Fibroblast of skin of back (primary cell): ENCODE measurements at places on chromosomes 13 and 19.

GRCh38 chr19:33214596-33214995 is 11.1 kb downstream of the SLC7A10 start:
- DNase-seq = peak; percentile 11

DNA sequence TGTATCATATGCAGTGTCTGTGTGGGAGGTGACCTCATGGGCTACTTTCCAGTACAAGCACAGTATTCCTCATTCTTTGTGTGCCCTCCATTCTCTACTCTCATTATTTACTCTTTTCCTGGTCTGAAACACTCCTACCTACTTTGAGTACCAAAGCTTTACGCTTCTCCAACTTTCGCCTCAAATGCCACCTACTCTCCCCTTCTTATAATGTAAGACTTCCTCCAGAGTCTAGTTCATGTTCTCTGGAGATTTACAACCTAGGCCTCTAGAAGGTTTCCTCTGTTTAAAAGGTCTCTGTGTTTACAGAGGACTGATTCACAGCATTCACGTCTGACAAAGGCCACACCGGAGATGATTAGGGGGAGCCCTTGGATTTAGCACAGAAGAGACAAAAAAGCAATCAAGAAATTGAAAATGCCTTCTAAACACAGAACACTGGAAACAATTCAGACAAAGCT is 302.0 kb downstream of the KLF12 start:
- peak; percentile 15 for DNase-seq

DNA sequence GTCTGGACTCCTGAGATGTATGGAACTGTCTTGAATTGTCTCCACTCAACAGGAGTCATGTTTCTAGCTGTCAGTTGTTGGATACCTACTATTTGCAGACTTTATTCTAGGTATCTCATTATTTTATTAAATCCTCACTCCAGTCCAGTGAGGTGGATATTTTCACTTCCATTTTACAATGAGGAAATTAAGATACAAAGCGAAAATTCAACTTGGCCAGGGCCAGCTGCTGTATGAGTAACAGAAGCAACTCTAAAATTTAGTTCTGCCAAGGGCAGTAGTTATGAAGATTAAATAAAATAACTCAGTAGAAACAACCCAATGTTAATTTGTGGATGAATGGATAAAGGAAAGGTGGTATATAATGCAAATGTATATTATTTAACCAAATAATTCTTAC is 12.6 kb upstream of the NDFIP2 start:
- DNase-seq = no peak

- DNase-seq = no peak
Measured at GRCh38 chr13:51938454-51938853, 72.8 kb downstream of the ATP7B start.

- DNase-seq = no peak
Measured at GRCh38 chr13:113486698-113487097, 3.8 kb downstream of the DCUN1D2 start.

DNA sequence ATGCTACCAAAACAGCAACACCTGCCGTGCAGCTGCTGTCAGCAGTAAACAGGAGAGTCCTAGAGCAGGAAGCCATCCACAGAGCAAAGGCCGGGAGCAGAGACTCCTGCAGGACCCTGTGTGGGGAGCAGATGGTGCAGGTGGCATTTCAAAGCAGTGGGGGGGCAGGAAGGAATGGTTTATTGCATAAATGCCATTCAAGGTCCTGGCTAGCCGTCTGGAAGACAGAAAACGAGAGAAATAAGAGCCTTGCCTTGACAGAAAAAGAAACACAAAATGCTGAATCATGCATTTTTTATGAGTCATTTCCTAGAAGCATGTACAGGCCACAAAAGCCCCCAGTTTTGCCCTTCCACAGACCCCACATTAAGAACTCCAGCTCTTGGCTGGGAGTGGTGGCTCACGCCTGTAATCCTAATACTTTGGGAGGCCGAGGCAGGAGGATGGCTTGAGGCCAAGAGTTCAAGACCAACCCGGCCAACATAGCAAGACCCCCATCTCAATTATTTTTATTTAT is 5.4 kb downstream of the RSPH6A start:
- peak; percentile 78 for DNase-seq

DNA sequence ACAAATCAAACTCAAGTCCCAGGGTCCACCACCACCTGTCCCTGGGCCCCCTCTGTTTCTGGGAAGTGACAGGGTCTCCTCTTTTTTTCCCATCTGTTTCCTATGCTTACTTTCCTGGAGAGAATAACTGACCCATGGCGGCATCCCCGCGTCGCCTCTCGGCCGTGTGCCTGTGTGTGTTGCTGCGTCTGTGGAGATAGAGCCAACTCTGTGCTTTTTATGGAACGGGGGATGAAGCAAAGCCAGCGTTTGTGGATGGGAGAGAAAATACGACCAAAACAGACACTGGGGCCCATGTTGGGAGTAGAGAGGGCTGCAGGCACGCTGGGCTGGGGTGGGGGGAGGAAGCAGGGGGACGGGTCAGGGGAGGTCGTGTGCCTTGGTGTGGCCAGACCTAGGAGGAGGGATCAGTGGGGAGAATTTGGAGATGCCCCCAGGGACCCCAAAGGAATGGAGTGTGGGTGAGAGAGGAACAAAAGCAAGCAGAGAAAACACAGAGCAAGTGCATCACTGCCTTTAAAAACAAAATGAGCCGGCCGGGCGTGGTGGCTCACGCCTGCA is 16.6 kb downstream of the PLK5 start:
- no peak for DNase-seq

DNA sequence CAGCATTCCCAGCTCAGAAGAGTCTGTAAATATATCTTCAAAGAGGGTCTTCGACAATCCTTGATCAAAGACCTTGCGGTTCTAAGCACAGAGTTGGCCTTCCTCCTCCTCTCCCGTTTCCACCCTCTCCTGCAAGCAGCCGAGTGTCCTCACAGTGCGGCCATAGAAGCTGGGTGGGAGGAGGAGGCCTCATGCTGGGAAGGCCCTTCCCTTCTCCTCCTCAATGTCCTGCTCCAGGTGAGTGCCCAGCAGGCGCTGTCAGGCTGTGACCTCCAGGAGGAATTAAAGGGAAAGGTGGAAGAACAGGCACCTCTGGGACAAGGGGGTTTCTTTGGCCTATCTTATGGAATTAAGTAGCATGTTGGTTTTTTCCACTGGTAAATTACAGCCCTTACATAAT is 674.2 kb upstream of the ARGLU1 start:
- no peak for DNase-seq

GRCh38 chr13:40781717-40782116 is 7.7 kb upstream of the SLC25A15 start:
- no peak for DNase-seq

DNA sequence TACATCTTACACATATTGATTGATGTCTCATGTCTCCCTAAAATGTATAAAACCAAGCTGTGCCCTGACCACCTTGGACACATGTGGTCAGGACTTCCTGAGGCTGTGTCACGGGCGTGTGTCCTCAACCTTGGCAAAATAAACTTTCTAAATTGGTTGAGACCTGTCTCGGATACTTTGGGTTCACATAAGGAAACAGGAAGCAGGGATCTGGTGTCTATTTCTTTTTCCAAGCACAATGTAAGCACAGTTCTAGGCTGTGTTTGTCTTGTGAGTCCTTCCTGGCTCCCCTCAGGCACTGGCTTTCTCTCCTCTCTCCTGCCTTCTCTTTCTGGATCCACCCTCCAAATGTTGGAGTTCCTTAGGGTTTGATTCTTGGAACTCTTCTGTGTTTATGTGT is 27.6 kb upstream of the TPT1 start:
- no peak for DNase-seq

DNA sequence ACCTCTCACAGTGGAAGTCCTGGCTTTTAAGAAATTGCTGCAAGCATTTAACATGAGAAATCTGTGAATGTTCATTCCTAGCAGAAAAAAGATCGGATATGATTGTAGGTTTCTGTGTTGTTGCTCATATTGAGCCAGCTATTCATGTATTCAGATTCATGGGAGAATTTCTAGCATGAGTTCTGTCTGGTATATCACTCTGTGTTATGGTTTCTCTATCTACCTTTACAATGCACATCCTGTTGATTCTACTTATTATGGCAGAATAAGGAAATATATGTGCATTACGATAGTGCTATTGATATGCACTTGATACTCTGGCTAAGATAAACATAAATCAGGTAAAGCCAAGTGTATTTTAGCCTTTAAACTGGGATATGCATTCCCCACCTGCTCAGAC is 138.2 kb downstream of the KCNRG start:
- no peak for DNase-seq

- peak; percentile 22 for DNase-seq
Measured at GRCh38 chr13:113421673-113422270, 31.5 kb downstream of the ADPRHL1 start.

DNA sequence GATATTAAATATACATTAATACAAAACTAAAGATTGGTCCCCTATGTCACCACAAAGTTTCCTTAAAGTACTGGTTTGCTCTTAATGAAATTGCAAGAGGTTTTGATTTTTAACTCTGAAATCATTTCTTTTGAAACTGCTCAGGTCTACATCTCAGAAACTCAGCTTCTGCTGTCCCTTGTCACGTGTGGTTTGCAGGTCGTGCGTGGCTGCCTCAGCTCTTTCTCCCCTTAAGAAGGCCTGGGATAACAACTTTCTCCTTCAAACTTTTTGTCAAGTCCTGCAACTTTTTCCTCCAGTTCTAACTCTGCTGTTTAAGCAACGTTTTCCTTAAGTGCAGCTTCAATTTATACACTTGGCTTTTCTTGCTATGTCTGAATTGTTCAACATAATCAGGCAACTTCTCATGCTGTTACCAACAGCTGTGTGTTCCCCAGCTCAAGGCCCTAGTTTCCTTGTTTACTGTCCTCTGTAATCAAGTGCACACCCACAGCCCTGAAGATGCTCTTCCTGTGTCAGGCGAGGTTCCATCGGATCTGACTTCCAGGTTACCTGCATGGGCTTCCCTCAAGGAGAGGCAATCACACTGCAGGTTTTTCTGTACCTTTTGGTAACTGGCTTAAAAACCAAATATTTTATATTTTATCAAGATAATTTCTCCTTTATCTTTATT is 13.5 kb downstream of the C13orf46 start:
- DNase-seq = no peak

GRCh38 chr19:38975861-38976271 is 324 bp upstream of the FBXO17 start:
- no peak for DNase-seq

DNA sequence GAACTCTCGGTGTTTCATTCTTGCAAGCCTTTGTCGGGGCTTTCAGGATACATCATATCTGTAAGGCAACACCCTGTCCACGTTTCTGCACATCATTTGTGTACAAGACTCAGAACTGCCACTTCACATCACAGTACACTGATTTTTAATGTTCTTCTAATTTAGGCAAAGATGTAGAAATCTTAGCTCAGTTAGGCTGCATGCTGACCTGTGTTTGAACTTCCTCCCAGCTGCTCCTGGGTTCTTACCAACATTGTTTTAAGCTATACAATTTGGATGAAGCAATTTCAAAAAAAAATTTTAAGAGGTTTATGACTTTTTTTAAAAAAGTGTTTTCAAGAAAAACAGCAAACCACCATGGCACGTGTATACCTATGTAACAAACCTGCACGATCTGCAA is 1047.9 kb upstream of the SLC10A2 start:
- DNase-seq = no peak

DNA sequence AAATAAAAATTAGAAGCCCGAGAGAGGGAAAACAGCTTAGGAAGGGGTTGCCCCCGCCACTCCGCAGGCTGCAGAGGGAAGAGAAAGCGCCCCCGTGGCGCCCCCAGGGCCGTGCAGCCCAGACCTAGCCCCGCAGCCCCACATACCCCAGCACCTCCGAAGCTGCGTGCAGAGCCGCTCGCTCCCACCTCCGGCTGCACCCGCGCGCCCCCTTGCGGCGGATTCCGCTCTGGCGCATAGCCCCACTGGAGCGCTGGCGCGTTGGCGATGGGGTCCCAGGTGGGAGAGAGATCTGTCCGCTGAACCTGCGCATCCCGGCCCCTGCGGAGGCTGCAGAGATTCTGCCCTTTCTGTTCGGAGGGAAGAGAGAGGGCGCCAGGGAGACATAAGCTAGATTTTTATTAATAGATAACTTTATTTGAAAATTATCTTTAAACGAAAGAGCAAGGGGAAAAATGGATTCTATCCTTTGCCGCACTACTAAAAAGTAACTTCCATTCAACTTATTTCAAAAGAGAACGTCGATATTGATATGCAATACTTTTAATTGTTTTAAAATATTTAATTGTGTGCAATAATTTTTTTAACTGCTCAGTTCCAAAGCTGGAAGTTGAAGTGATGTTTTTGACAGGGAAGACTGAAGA is 11.7 kb upstream of the CLN5 start:
- peak; percentile 54 for DNase-seq

- DNase-seq = peak; percentile 96
Measured at GRCh38 chr19:57803594-57804325, 11.0 kb downstream of the ZNF552 start.

- no peak for DNase-seq
Measured at GRCh38 chr13:107545946-107546502, 669.3 kb downstream of the LIG4 start.

GRCh38 chr19:9793071-9793591 is 24.6 kb upstream of the ZNF846 start:
- peak; percentile 66 for DNase-seq

GRCh38 chr19:38656171-38656981 is 8.9 kb downstream of the ACTN4 start:
- DNase-seq = peak; percentile 63

DNA sequence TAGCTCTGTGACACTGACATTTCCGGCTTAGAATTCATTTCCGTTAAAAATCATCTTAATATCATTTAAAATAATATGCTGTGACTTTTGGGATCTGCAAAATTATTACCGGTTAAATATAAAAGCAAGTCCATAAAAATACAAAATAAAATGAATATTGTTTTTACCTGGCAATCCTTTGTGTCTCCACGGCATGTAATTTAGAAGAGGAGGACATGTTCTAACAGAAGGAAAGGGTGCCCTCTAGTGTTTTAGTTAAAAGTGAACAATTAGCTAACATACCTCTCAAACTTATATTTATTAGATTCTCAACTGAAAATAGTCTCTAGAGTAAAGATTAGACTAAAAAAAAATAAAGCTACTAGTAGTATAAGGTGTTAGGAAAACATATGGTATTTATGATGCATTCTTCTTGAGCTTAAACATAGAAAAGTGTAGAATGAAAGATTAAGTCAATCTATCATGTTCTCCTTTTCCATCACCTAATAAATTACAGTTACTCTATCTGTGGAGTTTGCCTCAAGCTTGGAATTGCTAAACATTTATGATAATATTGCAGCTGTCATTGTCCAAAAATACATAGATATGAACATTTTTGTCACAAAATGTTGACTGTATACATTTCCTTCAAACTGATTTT is 676.7 kb upstream of the SPRY2 start:
- peak; percentile 49 for DNase-seq

- DNase-seq = no peak
Measured at GRCh38 chr19:40460185-40460584, 5.4 kb downstream of the BLVRB start.
